Activated naive CD8-positive, alpha-beta T cell treated with anti-CD3 and anti-CD28 coated beads, Interleukin-2, amount 50 U/mL, for 24 hours (primary cell): ENCODE measurements at places on chromosomes 2 and 18.

DNA sequence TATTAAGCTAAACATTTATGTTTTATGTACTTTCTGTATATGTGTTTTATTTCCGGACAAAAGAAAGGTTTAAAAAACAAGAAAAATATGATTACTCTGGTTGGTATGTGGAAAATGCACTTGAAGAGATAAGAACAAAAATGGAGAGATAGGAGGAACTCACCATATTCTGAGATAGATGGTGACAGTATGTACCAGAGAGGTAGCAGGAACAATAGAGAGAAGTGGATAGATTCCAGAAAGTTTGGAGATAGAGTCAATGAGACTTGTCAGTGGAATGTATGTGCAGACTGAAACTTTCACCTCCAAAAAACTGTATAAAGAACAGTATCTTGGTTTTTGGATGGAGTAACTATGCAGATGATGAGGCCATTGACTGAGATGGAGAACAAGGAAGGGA is 105.6 kb upstream of the FSHR start:
- no peak for DNase-seq

GRCh38 chr2:20179755-20180594 is 45.0 kb downstream of the SDC1 start:
- no peak for DNase-seq

DNA sequence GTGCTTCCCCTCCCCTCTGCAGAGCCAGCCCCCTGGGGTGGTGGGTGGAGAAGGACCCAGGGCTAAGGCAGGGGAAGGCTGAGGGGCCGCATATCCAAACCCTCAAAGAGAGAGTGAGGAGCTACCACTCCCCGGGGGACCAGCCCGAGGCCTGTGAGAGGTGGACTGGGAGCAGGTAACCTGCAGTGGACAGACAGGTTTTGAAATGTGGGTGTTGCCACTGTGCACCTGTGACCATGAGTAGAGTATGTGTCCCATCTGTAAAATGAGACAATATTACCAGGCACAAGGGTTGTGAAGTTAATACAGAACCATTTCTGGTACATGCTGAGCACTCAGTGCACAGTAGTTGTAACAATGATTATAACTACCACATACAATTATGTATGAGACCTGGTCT is 51.2 kb upstream of the POMC start:
- DNase-seq: no peak

DNA sequence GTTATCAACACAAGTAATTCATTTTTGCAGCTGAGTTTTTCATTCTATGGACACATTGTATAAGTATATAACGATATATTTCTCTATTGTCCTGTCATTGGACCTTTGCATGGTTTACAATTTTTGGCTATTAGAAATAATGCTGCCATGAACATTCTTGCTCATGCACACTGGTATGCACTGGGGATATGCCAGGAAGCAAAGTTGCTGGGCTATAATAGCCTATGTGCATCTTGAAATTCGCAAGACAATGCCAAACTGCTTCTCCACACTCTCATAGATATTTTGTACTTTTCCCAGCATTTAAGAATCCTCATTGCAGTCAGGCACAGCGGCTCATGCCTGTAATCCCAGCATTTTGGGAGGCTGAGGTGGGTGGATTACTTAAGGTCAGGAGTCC is 852.6 kb upstream of the ID2 start:
- DNase-seq: no peak

DNA sequence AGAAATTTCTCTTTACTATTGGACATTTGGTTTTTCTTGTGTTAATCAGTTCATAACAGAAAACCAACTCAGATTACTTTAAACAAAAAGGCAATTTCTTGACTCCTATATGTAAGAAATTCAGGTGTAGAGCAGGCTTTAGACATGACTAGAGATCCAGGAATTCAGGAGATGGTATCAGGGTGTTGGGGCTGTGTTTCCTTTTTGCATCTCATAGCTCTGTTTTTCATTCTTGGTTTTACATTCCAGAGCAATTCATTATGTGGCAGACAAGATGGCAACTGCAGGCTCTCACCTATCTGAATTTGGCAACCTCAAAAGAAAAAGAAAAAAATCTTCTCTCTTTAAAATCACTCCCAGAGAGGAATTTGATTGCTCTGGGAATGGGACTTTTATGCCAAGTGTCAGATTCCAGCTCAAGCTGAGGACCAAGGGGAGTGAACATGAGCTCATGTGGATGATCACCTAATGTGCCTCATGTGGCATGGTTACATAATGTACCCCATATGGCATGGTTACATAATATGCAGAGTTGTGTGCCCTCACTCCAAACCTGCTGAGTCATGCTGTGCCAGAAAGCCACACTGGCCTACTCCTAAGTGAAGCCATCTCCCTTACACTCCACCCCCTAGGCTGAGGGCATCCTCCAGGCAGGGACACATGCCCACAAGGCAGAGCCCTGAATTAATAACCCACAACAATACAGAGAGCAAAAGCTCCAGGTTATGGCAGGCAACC is 282.7 kb downstream of the MBD2 start:
- no peak for DNase-seq

DNA sequence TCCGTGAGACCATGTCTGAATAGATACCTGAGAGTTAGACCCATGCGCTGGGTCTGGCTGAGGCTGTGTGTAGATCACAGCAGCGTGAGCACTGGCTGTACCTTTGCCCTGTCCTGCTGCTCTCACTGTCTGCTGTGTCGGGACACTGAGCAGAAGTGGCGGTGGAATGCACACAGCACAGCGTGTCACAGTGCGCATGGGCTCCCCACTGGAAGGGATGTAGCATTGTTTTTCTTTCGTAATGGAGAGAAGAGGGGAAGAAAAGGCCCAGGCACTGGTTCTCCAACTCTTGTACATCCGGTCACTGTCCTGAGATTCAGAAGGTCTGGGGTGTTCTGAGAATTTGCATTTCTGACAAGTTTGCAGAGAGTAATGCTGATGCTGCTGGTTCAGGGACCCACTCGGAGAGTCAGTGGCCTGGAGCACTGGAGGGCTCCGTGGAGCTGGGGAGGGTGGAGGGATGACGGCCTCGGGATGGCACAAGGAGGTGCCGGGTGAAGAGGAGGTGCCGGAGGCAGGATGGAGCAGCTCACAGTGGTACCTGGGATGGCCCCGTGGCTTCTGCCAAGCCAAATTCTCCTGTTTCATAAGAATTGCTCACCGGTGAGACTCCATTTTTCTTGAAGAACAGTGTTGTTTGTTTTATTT is 252.8 kb downstream of the LDLRAD4 start:
- no peak for DNase-seq

DNA sequence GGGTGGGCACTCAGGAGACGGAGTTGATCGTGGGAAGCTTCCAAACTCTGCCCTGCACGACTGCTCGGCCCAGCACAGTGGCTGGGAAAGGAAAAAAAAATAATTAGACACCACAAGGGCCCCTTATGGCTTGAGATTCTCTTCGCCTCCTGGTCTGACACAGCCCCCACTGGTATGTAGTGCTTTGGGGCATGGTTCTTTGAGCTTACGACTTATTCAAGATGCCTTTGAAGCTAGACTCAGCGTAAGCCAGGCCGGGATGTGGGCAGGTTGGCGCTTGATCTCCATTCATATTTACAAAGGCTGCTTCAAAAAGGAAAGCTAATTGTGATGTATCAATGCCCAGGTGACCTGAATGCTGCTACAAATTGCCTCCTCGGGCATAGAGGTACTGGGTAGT is 50.5 kb downstream of the CXCR4 start:
- no peak for DNase-seq

- DNase-seq: no peak
Measured at GRCh38 chr2:176534798-176535466, 265.7 kb downstream of the MTX2 start.

DNA sequence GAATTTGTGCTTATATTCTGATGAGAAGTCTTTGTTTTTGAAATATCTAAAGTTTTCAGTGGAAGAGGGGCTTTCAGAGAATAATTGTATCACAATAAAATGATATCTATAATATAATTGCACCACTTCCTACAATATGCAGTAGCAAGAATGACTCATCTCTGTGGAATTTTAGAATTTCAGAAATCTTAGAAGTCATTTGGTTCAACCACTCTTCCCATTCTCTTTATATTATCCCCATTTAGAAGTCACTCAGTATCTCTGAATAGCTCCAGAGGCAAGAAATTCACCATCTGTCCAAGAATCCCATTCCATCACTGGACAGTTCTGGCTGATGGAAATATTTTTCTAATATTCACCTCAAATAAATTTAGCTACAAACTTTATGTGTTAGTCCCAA is 59.3 kb upstream of the CCDC68 start:
- no peak for DNase-seq

DNA sequence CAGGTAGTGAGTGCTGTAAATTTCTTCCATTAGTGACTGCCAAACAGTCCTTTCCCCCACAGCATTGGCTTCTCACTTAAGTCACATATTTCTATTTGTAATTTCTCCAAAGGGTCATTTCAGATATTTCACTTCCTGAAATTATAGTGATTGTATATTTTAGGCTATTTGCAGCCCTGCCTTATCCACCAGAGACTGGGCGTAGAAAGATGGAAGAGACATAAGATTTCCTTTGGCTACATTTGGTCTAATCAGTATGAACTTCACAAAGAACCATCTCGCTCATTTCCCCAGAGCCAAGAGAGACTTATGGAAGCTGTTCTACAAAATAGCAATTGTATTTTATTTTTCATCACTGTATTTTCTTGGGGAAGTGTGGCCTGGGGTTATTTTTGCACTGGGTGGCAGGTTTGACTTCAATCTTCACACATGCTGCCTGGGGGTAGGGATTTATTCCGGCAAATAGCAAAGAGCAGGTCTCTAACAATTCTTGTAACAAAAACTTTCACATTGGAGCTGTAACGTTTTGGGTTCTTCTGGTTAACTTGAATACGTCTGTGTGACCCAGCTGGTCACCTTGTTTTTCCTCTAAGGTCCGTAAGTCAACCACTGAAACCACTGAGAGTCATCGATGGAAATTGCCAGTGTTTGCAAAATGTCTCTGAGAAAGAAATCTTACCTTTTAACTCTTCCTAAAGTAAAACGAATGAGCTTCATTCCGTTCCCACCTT is 170.6 kb upstream of the SERPINE2 start:
- no peak for DNase-seq

GRCh38 chr2:143949121-143949848 is 570.6 kb downstream of the ZEB2 start:
- no peak for DNase-seq

DNA sequence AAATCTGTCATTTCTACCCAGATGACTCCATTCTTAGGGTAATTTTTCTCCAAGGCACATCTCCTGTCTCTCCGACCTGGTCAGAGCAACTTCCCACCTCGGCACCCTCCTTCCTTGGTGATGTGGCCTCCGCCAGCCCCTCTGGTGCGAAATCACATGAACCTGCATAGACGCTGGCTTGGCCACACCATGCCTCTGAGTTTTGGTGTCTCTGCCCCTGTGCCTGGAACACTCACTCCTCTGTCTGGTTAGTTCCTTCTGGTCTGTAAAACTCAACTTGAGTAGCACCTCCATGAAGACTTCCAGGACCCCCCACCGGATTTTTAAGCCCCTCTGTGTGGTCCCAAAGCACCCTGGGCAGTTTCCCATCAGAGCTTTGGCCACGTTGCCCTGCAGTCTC is 83.2 kb upstream of the OTOS start:
- DNase-seq: no peak

- DNase-seq: no peak
Measured at GRCh38 chr2:171487803-171488259, 34.4 kb upstream of the CYBRD1 start.

DNA sequence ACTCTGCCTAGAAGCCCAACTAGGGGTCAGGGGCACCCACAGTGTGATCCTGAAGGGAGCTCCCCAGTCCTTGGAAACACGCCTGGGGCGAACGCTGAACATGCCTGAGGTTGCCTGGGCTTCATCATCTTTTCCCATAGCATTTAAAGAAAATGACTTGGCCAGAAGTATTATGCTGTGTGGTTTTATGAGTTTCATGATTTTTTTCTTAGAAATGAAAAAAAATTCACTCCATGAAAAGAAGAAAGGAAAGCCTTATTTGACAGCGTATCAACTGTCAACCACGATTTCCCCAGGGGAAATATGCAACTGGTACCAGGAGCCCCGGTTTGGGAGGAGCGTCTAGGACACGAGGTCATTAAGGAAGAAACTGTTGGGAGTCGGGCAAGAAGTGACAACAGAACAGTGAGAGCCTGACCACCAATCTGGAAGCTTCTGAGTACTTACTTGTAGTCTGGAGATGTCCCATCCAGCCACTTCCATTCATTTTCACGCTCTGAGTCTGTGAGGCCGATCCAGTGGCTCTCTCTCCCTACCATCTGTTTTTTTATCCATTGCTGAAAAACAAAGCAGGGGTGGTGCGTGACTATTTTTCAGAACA is 63.5 kb upstream of the THOC1 start:
- no peak for DNase-seq

- no peak for DNase-seq
Measured at GRCh38 chr2:48322251-48322650, 207.7 kb upstream of the STON1 start.
